ENCODE measurements at places on chromosomes 16 and 17. TPM values are rescaled to one million over a fixed set of nuclear protein-coding genes. Genes with fewer than 3 reads are reported as not detected.

GRCh38 chr17:30393491-30393890 is 14.8 kb downstream of the CPD start:
- H3K36me3 ChIP-seq: peaks cover 11% of the 10 kb centered on the region
- no peak for DNase-seq
- H3K4me1 ChIP-seq: no peaks in the 10 kb centered on the region
- no peak overlapping the region for H3K4me3 ChIP-seq
- H3K27ac ChIP-seq: no peak overlapping the region

DNA sequence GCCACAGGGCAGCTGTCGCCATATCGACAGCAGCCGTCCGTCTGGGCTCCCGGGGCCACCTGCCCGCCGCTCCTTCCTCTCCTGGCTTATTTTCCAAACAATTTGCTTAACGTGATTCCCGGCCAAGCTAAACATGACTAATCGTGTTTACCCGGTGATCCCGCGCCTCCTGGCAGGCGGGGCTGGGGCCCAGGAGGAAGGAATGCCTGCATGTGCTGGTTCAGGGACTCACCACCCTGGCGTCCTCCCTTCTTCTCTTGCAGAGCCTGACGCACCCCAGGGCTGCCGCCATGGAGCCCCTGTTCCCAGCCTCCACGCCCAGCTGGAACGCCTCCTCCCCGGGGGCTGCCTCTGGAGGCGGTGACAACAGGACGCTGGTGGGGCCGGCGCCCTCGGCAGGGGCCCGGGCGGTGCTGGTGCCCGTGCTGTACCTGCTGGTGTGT is 6.1 kb downstream of the SSTR5 start:
- no peak overlapping the region for H3K4me3 ChIP-seq
- DNase-seq: no peak
- H3K4me1 ChIP-seq: peaks cover 24% of the 10 kb centered on the region
- no peaks in the 10 kb centered on the region for H3K36me3 ChIP-seq

- no peaks in the 10 kb centered on the region for H3K4me1 ChIP-seq
- H3K27ac ChIP-seq: no peak overlapping the region
- no peak overlapping the region for H3K4me3 ChIP-seq
- H3K27me3 ChIP-seq: no peaks in the 10 kb centered on the region
Measured at GRCh38 chr17:22484826-22485225, 792.5 kb downstream of the KCNJ18 start.

DNA sequence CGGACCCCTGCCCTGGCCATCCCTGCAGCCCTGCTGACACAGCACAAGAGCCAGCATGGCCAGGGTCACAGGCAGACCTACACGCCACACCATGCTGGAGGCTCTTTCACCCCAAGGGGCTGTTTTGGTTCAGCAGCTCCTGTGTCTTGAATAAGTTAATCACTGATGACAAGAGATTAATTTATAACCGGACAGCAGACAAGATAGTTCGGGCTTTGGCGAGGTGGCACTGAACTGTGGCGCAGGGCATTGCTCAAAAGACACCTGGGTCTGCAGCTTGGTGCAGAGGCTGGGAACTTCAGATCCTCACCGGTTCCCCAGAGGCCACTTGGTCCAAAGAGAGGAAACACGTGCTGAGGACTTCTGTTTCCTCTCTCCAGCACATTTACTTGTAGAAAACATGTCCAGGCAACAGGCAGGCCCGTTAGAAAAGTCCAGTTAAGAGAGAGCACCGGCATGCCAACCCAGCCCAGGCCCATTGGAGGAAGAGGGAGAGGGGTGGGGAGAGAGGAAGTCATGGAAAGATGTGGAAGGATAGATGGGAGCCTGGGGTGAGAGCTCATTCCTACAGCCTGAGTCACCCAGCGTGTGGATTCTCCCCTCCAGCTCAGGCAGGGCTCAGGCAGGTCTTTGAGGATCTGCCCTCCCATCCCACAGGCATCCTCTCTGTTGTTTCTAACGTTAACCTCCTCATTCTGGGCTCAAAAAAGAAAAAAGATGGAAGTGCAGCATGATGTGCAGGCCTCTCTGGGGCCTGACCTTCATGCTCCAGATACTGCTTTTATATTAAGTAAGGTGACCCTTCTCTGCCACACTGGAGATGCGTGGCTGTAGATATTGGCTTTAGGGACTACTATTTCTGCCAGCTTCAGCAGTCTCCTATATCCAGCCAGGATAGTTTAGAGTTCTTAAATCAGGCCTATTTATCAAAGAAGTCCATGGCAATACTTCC is 80.0 kb upstream of the HNF1B start:
- peaks cover 11% of the 10 kb centered on the region for H3K4me1 ChIP-seq
- no peak overlapping the region for H3K27ac ChIP-seq
- no peaks in the 10 kb centered on the region for H3K36me3 ChIP-seq
- no peaks in the 10 kb centered on the region for H3K27me3 ChIP-seq

DNA sequence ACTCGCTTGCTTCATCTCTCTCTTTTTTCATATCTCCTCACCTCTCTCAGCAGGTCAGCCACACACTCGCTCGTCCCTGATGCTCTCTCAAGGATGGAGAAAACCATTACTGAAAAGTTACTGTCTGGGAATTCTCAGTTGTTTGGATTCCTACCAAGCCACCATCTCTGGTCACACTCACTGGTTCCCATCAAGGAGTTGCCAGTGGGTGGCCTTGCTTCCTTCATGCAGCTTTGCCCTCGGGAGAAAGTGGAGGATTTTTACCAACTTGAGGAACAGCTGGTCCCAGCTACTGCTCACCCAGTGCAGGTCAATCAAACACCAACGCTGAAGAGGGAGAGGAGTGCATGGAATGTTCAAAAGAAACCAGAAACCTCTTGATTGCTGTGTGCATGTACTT is 25.3 kb downstream of the MEOX1 start:
- no peak overlapping the region for H3K27ac ChIP-seq
- H3K36me3 ChIP-seq: no peaks in the 10 kb centered on the region
- H3K4me3 ChIP-seq: no peak overlapping the region
- DNase-seq: no peak
- no peaks in the 10 kb centered on the region for H3K27me3 ChIP-seq

DNA sequence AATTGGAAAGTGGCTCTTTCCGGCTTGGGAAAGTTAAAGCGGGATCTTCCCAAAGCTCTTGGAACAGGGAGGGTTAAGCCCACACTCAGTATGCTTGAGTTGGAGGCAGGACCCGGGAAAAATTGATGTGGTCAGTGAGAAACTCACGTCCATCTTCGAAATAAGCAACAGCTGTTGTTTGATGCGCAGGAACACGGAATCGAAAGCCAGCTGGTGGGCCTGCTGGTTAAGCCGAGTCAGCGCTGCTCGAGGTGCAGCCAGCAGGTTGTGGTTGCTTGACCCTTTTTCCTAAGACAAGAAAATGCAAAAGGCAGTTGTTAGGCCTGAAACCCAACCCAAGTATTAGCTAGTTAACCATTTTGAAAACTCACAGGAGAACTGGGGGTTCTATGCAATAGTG is 49.4 kb downstream of the COG7 start:
- H3K27ac ChIP-seq: no peak overlapping the region
- H3K36me3 ChIP-seq: peaks cover 80% of the 10 kb centered on the region
- no peak overlapping the region for H3K4me3 ChIP-seq
- H3K4me1 ChIP-seq: peaks cover 17% of the 10 kb centered on the region

DNA sequence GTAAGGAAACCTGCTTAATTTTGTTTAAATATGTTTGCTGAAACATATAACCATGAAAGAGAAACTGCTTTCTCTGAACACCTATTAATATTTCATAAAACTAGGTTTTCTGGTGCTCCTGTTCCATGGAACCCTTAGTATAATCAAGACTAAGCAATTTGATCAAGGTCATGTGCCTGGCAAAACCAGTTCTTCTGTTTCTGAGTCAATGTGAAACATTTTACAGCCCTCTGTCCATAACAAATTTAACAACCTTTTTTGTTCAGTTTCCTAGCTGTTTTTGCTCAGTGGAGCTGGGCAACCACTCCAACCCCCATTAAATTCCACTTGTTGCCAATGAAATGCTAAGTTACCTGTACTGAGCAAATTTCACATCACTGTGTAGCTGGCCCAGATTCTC is 344.0 kb downstream of the CA10 start:
- H3K36me3 ChIP-seq: no peaks in the 10 kb centered on the region
- H3K4me1 ChIP-seq: no peaks in the 10 kb centered on the region
- DNase-seq: no peak
- no peaks in the 10 kb centered on the region for H3K27me3 ChIP-seq
- no peak overlapping the region for H3K27ac ChIP-seq
- no peak overlapping the region for H3K4me3 ChIP-seq

GRCh38 chr17:80755650-80756405 is 211.2 kb downstream of the RPTOR start:
- peaks cover 27% of the 10 kb centered on the region for H3K4me1 ChIP-seq
- no peaks in the 10 kb centered on the region for H3K27me3 ChIP-seq
- no peak overlapping the region for H3K27ac ChIP-seq
- no peak for DNase-seq
- no peak overlapping the region for H3K4me3 ChIP-seq

DNA sequence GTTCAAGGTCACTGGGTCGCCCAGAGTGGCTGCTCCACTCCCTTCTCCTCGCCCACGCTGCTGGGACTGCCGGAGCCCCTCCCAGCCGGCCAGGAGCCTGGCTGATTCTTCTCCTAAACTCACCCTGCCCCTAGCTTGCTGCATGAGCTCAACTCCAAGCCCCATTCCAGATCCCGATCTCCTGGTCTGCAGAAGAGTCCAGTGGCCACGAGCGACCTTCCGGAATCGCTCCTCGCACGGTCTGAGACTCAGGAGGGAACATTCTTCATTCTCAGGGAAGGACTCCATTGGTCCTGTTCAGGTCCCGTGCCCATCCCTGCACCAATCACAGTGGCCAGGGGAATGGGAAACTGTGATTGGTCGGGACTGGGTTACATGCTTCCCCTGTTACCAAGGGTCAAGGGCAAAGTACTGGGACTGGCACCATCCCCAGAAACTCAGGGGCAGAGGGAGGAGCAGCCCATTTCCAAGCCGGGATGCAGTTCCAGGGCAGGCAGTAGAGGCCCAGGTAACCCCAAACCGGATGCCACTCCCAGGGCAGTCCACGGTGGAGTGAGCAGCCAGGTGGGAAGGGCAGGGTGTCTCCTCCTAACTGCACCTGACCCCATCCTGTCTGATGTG is 24.5 kb upstream of the CIBAR2 start:
- no peaks in the 10 kb centered on the region for H3K27me3 ChIP-seq
- no peak for DNase-seq
- peaks cover 35% of the 10 kb centered on the region for H3K4me1 ChIP-seq
- H3K36me3 ChIP-seq: no peaks in the 10 kb centered on the region
- H3K4me3 ChIP-seq: peak overlapping the region; percentile 38

DNA sequence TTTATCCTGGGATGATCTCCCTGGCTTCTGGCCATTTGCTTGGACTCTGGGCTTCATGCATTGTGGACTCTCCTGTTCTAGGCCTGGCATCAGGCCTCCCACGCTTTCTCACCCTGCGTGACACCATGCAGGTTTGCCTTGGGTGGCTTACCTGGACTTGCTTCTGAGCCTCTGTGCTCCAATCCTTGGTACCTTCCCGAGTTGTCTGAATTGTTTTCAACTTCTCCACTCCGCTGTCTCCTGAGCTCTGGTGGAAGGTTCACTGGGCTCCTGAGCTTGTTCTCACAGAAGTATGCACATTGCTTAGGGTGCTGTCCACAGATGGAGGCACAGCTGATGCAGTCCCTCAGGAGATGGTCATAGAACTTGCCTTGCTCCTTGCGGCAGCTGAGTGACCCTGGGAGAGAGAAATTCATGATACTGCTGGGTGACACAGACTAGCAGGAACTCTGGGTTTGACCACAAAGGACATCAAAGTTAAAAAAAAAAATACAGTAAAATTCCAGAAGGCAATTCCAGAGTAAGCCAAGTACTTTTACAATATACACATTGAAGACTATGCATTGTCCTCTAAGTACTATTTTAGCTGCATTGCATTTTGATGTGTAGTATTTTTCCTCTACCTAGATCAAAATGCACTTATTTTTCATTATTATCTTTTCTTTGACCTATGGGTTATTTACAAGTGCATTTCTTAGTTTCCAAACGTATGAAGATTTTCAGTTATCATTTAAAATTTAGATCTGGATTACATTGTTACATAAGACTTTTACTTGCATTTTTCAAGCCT is 23.1 kb downstream of the TNFRSF13B start:
- H3K4me3 ChIP-seq: no peak overlapping the region
- peaks cover 21% of the 10 kb centered on the region for H3K27me3 ChIP-seq
- H3K27ac ChIP-seq: no peak overlapping the region

- H3K27me3 ChIP-seq: peaks cover 92% of the 10 kb centered on the region
- no peaks in the 10 kb centered on the region for H3K36me3 ChIP-seq
- H3K27ac ChIP-seq: no peak overlapping the region
- DNase-seq: no peak
- peak overlapping the region; percentile 43 for H3K4me3 ChIP-seq
- peaks cover 27% of the 10 kb centered on the region for H3K4me1 ChIP-seq
Measured at GRCh38 chr16:89052191-89052889, 41.3 kb upstream of the ACSF3 start.

GRCh38 chr16:24745391-24745790 is 15.9 kb downstream of the TNRC6A start:
- no peak overlapping the region for H3K4me3 ChIP-seq
- no peak for DNase-seq
- H3K4me1 ChIP-seq: peaks cover 61% of the 10 kb centered on the region
- no peaks in the 10 kb centered on the region for H3K36me3 ChIP-seq
- no peak overlapping the region for H3K27ac ChIP-seq

- H3K27ac ChIP-seq: no peak overlapping the region
- peaks cover 10% of the 10 kb centered on the region for H3K36me3 ChIP-seq
Measured at GRCh38 chr17:18028952-18029540, 9.9 kb downstream of the ATPAF2 start.

GRCh38 chr17:8741771-8742170 is 2.9 kb downstream of the CCDC42 start:
- no peaks in the 10 kb centered on the region for H3K27me3 ChIP-seq

- peaks cover 22% of the 10 kb centered on the region for H3K36me3 ChIP-seq
- peaks cover 11% of the 10 kb centered on the region for H3K4me1 ChIP-seq
- H3K4me3 ChIP-seq: no peak overlapping the region
Measured at GRCh38 chr16:69793526-69793925, 31.4 kb downstream of the WWP2 start.

The SLC25A11 gene
- 35.7 TPM for total RNA-seq

The FZD2 gene
- not detected for total RNA-seq

The WFDC1 gene
- 1.3 TPM for total RNA-seq

The PIRT gene
- total RNA-seq: 0.91 TPM

The TBC1D3 gene
- total RNA-seq: not detected

The CPHXL2 gene
- not detected for total RNA-seq

The SENP3 gene
- total RNA-seq: 50.5 TPM

The C16orf54 gene
- total RNA-seq: 1.1 TPM

The CSH2 gene
- not detected for total RNA-seq

The ZNF213 gene
- total RNA-seq: 14.0 TPM

The SLC16A11 gene
- 3.2 TPM for total RNA-seq

The SLC6A4 gene
- total RNA-seq: 0.42 TPM

The C17orf100 gene
- total RNA-seq: 3.3 TPM

The PMFBP1 gene
- 2.3 TPM for total RNA-seq

Measured in suprapubic skin (tissue), 4 donors.